ENCODE measurements at places on chromosomes 3 and 15.

DNA sequence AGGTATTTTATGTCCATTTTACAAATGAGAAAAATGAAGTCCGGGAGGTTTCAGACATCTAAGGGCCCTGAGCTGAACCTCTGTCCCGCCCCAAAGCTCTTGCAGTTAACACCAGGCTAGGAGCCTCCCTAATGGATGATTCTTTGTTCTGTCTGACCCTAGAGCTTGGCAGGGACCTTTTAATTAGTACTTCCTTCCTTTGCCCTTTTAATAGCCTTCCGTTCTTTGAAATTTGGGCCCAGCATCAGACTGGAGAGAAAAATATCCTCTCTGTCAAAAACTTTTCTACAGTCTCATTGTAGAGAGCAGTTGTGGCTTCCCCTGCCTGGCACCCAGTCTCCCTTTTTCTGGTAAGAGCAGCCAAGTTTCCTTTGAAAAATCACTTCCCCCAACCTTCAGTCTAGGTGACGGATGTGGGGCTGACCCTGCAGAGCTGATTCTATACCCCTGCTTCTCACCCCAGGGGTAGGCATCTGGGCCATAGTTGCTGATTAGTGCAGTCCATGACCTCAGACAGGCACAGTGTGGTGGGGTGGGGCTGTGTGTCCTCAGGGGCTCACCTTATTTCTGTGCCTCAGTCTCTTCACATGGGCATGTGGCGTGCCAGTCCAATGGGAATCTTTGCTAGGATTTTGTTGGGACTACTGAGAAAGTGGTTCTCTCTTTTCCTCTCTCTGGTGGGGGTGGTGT, 220.4 kb downstream of the ADAMTS9 start:
- DNase-seq: no peak

- DNase-seq: no peak
Measured at GRCh38 chr15:27902680-27903385, 196.3 kb downstream of the OCA2 start.

GRCh38 chr3:157098121-157098822, 61.7 kb downstream of the CCNL1 start:
- DNase-seq: no peak

- DNase-seq: peak; percentile 91
Measured at GRCh38 chr15:101206176-101206591, 45.7 kb downstream of the CHSY1 start.

- DNase-seq: no peak
Measured at GRCh38 chr15:90886291-90886614, 1.9 kb downstream of the FES start.

GRCh38 chr3:42533161-42533897, 30.9 kb downstream of the VIPR1 start:
- DNase-seq: no peak

- DNase-seq: no peak
Measured at GRCh38 chr3:138202945-138203701, 16.0 kb downstream of the ARMC8 start.

GRCh38 chr15:96553451-96553850, 223.0 kb downstream of the NR2F2 start:
- no peak for DNase-seq

- DNase-seq: no peak
Measured at GRCh38 chr3:58659051-58659675, 7.4 kb downstream of the FAM3D start.

DNA sequence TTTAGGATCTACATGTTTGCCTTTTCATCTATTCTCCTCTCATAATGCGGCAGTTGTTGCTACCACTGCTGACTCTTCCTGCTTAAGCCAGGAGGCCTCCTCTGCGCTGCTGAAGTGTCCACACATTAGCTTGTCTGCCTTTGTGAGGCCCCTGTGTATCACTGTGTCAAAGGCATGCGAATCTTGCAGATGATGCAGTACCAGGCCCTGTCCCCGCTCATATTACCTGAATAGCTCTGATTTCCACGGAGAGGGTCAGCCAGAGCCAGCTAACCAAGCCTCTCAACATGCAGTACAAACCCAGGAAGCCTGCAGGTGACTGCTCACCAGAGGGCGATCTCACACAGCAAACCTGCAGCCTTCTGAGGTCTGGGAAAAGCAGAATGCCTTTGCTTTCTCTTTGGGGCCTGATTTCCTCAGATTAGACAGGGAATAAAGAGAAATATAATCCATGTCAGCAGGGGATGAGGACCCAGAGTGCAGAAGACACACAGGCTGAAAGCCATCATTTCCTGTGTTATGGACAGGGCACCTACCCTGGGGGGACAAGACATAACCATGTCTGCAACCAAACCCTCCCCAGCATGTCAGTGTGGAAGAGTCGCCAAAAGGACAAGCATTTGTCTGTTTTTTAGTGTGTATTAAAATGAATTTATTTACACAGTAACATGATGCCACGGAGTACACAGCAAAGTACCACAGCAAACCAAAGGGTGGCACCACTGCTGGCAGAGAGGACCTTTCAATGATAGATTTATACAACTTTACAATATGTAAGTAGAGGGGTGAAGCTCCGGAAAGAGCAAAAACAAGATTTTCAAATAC, 36.8 kb upstream of the TSPAN3 start:
- DNase-seq: peak; percentile 16

- DNase-seq: no peak
Measured at GRCh38 chr15:23039917-23040281, 530 bp upstream of the TUBGCP5 start.

DNA sequence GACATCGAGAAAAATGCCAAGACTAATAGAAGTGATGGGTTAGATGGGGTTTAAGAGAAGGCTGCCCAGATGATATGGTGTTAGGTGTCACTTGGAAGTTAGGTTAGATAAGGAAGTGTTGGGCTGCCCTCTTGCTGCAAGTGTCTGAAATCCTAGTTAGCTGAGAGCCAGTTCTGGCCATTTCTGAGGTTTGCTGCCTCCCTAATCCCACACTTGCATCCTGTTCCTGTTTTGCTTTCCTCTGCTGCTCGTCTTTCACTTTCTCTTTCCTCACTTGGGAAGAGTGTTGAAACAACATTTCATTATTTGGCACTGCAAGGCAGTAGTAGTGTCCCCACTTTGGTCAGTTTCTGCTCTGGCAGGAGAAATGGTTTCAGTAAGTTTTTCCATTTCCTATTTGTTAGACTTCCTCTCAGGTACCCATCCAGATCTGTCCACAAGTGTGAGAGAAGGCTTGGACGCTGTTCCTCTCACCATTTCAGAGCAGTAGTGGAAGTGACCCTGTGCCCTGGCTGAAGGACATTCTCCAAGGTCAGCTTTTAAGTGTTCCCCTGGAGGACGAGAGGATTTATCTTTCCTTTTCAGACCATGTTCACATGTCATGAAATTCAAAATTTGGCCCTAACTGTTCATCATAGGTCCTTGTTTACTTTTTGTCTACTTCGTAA, 93.3 kb downstream of the ADAMTSL3 start:
- DNase-seq: no peak

- DNase-seq: no peak
Measured at GRCh38 chr3:88028876-88029275, 29.9 kb downstream of the CGGBP1 start.

GRCh38 chr3:14879211-14879874, 60.6 kb downstream of the FGD5 start:
- no peak for DNase-seq

DNA sequence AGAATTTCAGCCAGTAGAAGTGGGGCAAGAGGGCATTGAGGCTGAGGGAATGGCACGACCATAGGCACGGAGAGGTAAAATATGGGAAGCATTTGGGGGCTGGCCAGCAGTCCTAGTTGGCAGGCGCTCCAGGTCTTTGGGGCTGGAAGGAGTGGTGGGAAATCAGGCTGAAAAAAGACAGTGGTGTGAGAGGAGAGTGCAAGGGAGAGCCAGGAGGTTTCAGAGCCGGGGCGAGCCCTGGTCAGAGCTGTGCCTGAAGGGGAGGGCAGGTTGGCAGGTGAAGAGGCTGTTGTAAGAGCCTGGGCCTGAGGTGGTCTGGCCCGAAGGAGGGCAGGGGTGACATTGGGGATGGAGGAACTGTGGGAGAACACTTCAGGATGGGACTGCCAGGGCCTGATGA, 1.6 kb upstream of the IDH3A start:
- DNase-seq: no peak

DNA sequence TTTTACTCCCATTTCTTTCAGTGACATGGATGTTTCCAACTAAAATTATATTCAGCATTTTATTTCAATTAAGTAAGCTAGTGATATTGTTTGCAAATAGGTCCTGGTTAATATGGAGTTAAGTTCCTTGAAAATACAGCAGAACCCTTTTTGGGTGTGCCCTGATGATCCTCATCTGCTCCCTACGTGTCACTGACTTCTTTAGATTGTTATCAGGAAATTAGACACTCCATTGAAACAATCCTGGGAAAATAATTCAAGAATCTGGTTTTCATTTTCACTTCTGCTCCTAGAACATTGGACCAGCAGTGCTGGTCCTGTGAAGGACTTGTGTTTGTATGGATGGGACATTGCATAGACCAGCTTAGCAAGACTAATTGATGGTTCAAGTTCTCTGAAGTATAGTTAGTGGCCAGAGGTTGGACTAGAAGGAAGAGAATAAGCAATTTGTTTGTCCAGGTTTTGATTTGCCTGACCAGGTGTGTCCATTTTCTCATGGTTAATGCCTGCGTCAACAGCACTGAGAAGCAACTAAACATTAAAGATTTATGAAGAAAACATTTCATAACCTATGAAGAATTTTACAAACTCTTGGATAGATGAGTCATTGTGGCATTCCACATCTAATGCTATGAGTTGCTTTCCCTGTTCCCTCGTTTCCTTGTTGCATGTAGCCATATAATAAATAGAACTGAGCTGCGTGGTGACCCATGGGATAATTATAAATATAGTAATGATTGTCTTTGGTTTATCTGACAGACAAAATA, 95.8 kb downstream of the ZPLD1 start:
- no peak for DNase-seq

DNA sequence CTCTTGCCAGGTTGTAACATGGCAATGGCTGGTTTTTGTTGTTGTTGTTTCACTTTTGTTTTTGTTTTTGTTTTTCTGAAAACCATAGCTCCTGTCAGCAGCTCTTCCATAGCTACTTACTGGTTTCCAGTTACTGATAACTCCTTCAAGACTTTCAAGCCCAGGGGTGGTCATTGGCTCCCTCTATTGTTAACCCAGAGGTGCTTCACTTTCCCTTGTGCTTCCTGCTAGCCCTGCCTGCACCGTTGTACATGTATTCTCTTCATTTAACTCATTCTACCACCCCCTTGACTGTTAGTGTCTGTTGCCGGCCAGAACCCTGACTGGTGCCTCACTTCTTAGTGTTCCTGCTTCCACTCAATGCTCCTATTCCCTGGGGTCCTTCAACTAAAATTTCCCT, 4.2 kb upstream of the TRAT1 start:
- DNase-seq: peak; percentile 49

DNA sequence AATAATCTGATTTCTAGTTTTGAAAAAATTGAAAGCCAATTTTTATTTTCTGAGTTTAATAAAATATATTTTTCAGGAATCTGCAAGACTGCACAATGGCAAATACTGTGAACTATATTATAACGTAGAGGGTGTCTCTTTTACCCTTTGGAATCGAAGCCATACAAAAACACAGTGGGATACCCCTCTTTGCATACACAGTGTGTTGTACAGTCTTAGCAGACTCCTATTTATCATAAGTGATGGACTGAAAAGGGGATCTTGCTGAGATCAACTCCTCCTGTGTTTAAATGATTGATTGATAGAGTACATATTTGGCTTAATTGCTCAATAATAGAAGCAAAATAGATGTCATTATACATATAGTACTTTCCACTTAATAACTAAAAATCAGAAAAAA, 981.2 kb downstream of the NSUN3 start:
- DNase-seq: no peak

DNA sequence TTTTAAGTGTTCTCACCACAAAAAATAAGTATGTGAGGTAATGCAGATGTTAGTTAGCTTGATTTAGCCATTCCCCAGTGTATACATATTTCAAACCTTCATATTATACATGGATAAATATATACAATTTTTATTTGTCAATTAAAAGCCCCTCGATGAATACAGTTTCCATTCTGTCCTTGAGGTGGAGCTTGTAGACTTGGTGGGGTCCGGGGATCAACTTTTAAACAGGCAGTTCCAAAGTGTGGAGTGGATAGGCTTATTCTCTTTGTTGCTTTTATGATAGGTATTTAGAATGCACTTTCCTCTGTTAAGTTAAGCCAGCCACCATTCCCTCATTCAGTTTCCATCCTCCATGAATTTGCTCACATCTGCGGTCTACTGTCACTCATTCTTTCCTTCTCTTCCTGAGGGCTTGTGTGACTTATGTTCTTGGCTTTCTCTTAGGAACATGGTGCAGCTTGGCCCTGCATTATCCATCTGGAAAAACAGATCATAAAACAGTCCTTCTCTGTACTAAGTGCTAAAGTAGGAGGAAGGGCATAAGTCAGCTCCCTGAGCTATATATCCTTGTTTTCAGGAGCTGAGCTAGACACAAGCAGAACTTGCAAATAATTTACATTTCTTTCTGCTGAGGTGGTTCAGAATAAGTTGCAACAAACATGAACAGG, 149.1 kb downstream of the NFKBIZ start:
- no peak for DNase-seq

DNA sequence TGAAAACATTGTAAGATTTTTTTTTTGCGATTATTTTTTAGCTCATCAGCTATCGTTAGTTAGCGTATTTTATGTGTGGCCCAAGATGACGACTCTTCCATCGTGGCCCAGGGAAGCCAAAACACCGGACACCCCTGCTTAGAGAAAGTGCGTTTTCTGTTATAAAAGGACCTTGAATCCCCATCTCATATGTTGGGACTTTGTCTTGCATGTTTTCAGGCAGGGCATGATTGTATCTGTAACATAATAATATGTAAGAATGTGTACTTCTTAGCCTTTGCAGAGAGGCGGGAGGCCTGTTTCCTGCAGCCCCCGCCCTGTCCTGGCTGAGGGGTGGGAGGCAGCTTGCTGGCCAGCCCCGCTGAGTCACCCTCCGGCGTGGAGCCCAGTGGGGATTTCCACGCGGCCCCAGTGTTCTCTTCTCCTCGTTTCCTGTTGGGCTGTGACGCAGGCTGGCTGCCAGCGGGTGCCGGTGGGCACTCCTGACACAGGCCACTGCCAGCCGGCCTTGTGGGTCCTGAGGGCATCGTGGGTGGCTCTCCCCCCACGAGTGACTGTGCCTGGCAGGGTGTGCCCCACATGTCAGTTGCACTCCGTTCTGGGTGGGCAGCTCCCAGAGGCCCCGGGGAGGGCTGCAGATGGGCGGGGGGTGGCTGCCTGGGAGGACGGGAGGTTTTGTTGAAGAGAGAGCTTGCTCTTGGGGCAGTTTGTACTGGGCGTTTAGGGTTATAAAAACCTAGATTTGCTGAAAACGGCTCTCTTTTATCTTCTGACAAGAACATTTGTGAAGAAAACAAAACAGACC, 55.6 kb downstream of the SMAD3 start:
- DNase-seq: peak; percentile 92
